Stimulated activated CD8-positive, alpha-beta memory T cell treated with anti-CD3 and anti-CD28 coated beads, Interleukin-2, amount 100 ng/mL, for 1 hour (primary cell): ENCODE measurements at places on chromosomes 7 and 10.
A peak's percentile ranks its signal among the peaks of the same experiment; 100 is the strongest.

DNA sequence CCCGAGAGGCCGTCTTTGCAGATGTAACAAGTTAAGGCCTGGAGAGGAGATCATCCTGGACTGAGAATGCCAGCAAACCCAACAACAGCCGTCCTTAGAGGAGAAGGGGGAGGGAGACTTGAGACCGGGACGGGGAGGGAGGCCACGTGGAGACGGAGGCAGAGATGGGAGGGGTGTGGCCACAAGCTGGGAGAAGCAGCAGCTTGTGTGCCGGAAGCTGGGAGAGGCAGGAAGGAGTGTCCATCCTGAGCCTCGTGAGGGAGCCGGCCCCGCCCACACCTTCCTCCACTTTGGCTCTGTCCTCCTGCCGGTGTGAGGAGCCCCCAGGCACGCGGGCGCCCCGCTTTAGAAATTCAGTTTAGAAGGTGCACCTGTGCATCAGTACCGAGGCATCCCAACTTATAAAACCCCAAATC lies 95.7 kb downstream of the DNAJB6 start:
- DNase-seq, result no peak

DNA sequence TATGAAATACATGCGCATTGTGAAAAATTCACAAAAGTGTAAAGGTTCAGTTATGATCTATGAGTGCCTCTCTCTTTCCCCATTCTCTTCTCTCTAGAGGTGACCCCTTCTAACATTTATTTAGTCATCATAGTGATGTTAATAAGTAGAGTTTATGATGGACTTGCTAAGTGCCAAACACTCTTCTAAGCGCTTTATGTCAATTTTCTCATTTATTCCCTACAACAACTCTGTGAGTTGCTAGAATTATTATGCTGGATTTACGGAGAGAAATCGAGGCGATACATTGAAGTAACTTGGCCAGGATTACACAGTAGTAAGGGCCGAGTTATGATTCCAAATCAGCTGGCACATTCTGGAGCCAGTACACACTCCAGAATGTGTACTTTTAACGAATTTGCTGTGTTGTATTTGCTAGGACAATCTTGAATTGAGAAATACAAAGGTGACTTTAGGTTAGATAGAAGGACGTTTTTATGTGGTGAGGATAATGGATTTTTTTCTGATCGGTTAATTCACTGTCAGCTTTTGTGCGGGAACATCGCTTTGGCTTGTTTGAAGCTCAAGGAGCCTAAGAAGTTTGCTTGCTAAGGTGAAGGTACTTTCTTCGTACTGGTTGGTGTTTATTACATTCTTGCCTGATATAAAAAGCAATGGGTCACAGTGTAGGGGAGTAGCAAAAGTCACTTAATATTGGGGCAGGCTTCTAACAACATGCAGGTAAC lies 1.4 kb downstream of the ATRNL1 start:
- no peak for DNase-seq

DNA sequence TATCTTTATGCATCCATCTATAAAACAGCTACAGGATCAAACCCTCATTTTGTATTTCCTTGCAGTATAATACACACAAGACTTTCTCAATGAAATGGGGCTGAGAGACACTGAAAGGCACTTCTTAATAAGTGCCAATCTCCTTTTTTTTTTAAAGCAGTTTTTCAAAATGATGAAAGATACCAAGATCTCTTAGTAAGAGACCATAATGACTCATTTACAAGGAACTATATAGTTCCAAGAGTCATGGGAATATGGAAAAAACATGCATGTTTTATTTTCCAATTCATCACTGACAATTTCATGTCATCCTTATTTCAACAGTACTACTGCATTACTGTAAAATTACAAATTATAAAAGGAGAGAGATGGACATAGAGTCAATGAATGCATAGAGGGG lies 973.7 kb downstream of the GATA3 start:
- no peak for DNase-seq

GRCh38 chr7:102425639-102426267 lies 7.6 kb upstream of the ORAI2 start:
- DNase-seq, result peak; percentile 76

GRCh38 chr10:86712317-86712707 lies 44.0 kb downstream of the LDB3 start:
- no peak for DNase-seq

DNA sequence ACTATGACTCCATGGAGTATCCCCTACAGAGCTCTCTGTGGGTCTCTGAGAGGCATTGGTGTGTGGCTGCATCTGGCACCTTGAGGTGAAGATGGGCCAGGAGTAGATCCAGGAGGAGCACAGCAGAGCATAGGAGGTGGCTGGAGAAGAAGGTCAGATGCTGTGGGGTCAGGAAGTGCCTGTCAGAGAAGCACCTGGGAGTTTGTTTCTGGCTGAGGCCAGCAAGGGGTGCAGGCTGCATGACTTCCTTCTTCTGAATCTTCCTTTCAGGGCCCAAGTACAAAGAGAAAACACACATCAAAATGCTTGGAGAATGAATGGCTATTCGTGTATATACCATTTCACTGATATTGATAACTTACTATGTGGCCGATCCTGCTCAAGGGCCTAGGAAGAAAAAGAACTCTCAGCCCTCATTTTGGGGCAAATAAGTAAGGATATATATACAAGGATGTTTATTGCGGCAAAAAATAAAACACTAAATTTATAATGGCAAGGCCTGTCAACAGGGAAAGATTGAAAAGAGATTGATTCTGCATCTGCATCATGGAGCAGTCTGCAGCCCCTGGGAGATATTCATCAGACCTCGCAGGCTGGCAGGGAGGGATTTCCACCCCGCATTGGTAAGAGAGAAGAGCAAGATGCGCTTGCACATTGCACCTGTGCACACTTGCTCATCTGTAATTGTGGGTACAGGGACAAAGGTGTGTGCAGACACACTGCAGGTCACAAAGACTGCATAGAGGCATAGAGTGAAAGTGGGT lies 39.2 kb downstream of the PTPRE start:
- DNase-seq, result no peak

GRCh38 chr7:10860516-10860915 lies 113.2 kb upstream of the PHF14 start:
- DNase-seq, result no peak

GRCh38 chr7:148665221-148665620 lies 33.5 kb upstream of the CUL1 start:
- no peak for DNase-seq

DNA sequence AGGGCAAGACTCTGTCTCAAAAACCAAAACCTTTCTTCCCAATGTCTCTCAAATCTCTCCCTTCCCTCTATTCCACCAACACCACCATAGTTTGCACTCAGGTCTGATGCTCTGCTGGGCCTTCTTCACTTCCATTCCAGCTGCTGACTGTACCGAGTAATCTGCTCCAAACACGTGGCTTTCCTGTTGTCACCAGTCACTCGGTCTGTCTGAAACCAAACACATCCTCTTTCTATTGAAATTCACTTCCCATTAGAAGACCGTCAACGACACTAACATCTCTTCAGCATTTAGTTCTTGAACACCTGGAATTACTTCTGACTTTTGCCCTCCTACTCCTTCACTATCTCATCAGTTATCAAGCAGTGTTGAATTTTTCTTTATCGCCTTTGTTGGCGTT lies 4.7 kb upstream of the NRF1 start:
- DNase-seq, result no peak

DNA sequence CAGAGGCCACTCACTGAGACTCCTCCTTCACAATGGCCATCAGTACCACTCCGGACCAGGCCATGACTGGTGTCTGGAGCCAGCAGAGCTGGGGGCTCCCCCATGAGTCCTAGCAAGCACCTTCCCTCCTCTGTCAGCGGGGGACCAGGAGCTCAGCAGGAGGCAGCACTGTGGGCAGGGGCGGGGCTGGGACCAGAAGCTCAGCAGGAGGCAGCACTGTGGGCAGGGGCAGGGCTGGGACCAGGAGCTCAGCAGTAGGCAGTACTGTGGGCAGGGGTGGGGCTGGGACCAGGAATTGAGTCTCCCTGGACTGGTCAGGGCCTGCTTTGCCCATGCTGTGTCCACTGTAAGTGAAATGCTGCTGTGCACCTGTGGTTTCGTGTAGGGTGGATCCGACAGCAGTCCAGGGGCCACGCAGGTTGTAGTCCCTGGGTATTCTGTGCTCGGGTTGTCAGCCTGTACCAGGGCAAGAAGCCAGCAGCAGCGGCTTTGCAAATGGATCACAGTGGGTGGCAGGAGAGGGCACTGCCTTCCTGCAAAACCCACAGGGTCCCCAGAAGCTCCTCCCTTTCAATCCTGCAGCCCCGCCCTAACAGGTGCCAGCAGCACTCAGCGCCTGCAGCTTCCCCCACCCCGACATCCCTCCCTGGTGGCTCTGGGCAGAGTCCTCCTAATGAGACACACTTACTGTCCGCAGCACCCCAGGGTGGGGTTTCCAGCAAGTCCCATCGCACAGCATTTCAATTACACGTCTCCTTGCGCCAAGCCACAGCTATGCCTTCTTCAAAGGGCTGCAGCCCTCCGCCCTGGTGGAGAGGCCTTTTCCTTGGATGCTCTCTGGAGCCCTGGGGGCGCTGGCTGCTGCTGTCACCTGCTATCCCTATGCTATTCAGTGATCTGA lies 220.5 kb downstream of the TCERG1L start:
- no peak for DNase-seq

DNA sequence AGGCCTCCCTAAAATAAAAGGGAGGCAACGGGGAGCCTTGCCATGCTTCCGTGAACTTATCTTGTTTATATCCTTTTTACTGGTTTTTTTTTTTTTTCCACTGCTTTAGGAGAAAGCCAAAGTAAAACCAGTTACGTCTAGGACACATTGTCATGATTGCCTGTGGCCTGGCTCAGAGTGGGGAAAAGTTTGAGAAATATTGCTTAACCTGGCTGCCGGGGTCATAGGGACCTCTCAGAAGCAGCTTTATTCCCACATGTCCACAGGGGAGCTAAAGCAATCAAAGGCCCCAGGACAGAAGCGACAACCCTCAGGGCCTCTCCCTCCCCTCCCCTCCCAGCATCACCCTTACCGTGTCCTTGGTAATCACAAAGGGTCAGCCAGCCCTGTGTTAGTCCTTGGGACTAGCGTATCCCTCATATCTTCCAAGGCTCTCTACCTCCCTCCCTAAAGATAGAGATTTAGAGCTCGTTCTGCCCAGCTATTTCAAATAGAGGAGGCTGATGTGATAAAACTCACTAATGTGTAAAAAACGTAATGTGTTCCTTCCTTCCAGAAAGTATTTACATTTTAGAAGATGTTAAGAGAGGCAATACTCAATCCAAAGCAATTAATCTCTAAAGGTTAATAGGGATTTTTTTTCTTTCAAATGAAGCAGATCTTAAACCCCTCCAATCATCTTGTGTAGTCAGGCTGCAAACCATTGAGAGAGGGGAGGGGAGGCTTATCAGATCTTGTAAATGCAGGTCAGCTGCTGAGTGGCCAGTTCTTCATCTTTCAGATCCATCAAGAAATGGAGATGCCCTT lies 64.8 kb upstream of the PRKAR2B start:
- no peak for DNase-seq

GRCh38 chr10:71112138-71112785 lies 100.1 kb upstream of the UNC5B start:
- no peak for DNase-seq

DNA sequence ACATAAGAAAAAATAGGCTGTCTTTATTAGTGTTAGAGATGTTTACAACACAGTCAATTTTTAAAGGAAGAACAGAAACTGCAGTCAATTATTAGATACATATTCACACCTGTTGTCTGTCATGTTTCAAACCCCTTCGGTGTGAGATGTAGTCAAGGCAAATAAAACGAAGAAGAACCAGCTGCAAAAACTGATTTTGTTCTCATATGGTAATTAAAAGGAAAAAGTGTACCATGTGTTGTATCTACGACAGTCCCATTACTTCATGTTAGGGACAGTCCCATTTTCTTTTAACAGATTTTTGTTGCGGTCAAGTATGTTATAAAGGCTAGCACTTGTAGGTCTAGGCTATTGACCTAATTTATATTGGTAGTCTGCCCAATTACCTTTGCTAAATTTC lies 149.4 kb downstream of the LRRN3 start:
- no peak for DNase-seq

DNA sequence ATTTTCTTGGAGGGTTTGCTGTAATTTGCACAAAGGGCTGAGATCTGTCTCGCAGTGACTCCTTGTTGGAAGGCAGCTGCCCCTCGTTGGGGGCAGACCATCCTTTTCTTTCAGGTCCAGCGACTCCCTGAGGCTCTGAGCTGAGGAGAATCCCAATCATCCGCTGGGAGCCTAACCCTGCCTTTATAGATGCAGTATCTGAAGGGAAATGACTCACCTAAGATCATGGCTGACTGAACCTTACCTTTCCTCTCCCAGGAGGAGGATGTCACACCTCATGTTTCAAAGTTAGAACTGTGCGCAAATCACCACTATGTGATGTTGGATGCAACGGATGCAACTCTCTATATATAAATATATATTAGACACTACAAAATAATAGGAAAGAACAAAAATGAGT lies 36.4 kb upstream of the MXI1 start:
- DNase-seq, result no peak

DNA sequence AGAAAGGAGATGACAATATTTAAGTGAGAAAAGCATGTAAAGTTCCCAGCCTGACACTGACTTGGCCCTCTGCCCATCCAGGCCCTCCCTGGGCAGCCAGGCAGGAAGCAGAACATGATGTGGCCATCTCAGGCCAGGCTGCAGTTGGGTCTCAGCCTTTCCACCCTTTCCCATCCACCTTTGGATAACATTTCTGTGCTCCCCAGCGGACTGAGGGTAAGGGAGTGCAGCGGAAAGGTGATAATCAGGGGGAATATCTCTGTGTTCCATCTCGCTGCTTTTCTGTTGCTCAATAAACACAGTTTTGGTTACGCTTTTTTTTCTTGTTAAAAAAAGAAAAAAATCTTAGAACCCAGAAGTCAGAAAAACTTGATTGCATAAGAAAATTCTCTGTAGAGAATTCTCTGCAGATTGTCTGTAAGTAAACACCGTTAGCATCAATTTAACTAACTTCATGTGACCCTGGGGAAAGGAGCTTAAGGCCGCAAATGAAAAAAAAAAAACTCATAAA lies 37.2 kb upstream of the TARP start:
- DNase-seq, result no peak

DNA sequence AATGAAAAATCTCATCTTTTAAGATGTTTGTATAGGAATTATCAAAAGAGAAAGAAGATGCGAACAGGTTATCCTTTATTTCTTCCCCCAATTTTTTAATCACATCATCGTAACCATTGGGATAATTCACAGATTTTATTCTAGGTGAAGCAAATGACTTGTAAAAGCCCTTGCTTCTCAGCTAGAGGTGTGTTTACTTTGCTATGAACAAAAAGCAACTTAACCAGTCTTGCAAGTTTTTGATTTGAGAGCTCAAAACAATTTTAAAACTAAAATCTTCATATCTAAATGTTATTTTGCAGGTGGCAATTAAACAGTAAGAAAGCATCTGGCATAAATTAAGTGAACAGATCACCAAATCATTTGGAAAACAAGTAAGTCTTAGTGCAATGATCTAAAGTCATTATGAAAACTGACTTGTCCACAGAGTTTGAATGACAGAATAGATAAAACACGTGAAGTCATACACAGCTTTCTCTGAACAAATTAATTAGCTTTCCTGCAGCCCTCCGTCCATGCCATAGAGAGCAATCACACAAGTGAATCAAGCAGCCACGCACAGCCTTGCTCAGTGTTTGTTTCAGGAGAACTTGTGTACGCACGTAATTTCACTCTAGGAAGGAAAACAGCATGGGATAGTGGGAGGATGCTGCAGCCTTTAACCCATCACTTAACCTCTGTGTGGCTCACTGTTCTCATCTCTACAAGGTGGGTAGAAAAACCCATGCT lies 85.0 kb upstream of the ZNF800 start:
- no peak for DNase-seq

GRCh38 chr7:157712666-157713235 lies 375.9 kb downstream of the DNAJB6 start:
- DNase-seq, result no peak

- no peak for DNase-seq
These were observed 3.5 kb downstream of the NRF1 start for GRCh38 chr7:129615018-129615417.
